ENCODE measurements at places on chromosomes 6 and 20.

DNA sequence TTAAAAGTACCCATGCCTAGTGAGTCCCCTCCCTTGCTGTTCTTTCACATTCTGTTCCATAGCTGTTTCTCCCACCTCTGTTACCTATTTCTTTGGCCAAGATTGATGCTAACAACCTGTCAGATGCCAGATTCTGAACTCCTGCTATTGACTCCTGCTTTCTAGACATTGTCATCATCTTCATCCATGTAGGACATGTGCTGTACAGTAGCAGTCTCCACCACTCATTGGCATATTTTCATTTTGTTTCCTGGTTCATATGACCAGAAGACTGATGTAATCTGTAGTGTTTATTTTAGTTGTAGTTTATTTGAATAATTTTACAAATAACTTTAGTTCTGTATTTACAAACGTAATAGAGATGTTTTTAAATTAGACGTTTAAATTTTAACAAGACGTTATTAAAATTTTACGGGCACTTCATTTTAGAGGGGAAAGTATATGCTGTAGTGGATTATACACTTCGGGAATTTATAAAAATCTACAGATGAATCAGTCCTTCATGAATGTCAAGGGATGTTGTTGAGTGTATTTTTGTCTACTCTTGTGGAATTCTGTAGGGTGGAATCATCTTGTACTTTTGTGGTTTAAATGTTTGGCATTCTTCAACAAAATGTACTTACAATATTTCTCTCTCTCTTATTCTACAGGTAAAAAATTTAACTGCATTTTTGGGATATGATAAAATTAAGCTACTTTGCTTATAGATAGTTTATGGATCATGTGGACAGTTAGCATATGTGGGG is 34.1 kb downstream of the TRMT11 start:
- no peak for DNase-seq

DNA sequence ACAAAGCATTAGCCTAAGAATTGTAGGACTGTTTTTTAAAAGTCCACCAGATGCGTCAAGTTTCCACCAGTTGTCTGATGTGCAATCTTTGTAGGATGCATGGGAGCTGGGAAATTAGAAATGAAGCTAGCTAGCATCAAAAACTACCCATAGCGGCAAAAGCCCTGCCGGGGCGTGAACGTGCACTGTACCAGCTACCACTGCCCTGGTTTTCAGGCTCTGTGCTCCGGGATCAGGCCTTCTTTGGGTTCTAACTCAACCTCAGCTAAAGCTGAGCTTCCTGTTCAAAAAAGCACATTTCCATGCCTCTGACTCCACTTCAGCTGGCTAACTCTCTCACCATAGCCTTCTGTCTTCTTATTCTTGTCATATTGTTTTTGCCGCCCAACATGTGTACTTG is 26.9 kb upstream of the FUCA2 start:
- no peak for DNase-seq

GRCh38 chr6:15810618-15811017 is 147.8 kb upstream of the DTNBP1 start:
- DNase-seq: no peak

DNA sequence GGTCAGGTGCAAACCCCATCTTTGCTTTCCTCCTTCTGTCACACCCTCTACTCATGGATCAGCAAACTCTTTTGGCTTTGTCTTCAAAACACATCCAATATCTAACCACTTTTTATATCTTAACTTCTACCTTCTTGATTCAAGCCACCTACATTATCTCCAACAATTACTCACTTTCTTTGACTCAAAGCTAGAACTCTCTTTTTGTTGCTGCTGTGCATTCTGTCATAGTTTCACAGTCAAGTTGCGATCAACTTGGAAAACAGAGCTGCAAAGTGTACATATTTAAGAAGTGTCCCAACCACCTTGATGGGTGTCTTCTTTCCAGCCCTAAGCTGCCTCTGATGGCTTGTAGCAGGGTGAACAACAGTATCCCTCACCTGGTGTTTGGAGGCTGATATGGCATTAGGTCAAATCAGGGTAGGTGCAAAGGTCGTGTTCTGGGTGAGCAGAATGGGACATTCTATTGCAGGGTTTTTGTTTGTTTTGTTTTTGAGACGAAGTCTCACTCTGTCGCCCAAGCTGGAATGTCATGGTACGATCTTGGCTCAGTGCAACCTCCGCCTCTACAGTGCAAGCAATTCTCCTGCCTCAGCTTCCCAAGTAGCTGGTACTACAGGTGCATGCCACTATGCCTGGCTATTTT is 43.4 kb upstream of the RALGAPA2 start:
- no peak for DNase-seq

DNA sequence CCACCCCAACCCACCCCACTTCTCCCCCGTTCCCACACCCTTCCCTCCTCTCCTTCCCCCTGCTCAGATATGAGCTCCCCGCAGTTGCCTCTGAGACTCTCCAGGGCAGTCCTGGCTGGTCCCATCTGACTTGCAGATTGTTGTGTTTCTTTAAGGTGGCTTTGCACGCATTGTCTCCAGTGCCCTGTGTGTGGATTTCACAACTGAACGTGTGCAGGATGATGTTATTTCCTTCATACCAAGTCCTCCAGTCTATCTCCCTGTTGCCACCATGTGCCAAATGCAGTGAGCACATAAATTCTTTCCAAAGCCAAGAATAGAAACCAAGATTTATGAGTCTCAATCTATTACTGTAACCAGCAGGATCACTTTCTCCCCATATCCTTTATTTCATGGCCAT is 79.1 kb downstream of the TMEM242 start:
- no peak for DNase-seq

DNA sequence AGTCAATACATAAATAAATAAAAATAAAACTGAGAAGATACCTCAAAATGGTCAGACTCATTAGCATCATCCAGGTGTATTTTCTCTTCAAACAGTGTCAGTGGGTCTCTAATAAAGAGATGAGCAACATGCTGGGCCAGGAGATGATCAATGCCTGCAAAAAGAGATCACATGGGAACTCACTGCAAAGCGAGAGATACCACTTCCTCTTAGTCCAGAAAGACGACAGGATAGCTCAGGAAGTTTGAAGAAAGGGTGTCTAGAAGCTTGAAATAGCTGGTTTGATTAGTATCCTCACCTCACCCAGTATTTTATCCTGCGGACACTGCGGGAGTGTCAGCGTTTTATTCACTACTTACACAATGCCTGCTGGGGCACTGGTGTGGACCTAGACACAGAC is 38.0 kb downstream of the GCLC start:
- DNase-seq: no peak

GRCh38 chr20:47963022-47963421 is 177.7 kb upstream of the SULF2 start:
- DNase-seq: no peak

GRCh38 chr6:104686550-104687175 is 173.1 kb downstream of the HACE1 start:
- DNase-seq: no peak

- DNase-seq: no peak
These were observed 425.9 kb upstream of the JARID2 start for GRCh38 chr6:14819840-14820420.

All from CD4-positive, alpha-beta T cell treated with Interleukin-15 for 4 hours (primary cell).